ENCODE measurements at places on chromosomes 2 and 18.

GRCh38 chr2:107062173-107062572 lies 176.2 kb upstream of the ST6GAL2 start:
- DNase-seq: no peak

- DNase-seq: peak; percentile 65
These were observed 1.2 kb downstream of the MYL12A start for GRCh38 chr18:3248658-3249359.

DNA sequence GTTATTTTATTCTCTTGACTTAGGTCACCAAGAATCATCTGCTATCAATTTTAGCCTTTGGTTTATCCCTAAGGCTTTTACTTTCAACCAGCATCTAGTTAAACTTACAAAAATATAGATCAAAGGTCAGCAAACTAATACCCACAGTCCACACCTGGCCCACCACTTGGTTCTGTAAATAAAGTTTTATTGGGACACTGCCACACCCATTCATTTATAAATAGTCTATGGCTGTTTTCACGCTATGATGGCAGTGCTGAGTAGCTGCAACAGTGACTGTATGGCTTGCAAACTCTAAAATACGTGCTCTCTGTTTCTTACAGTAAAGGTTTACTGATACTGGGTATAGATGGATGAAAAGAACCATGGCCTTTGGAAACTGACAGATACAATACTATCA lies 107.0 kb downstream of the MEP1B start:
- no peak for DNase-seq

DNA sequence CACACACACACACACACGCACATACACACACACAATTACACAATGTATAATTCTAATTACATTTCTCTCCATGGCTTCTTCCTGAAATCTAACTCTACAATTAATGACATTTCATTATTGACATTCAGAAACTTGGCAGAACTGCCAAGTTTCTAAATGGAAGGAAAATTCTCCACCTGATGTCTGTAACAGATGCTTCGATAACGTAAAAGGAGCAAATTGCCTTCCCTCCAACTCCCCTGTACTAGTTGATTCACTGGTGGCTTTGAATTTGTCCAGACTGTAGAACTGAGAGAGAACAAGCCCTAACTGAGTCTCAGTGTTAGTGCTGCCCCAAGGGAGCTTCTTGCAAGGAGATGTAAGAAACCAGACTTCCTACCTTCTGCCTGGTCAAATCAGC lies 255.1 kb upstream of the TMEM200C start:
- DNase-seq: no peak

- peak; percentile 6 for DNase-seq
These were observed 147.8 kb upstream of the FHL2 start for GRCh38 chr2:105546628-105546974.

All from CD4-positive, alpha-beta T cell treated with Interleukin-1 beta for 1 hour (primary cell).